ACHN (cell line): ENCODE measurements at places on chromosomes 4 and X.

- DNase-seq = no peak
These were observed 155.5 kb upstream of the MXRA5 start for GRCh38 chrX:3501833-3502535.

DNA sequence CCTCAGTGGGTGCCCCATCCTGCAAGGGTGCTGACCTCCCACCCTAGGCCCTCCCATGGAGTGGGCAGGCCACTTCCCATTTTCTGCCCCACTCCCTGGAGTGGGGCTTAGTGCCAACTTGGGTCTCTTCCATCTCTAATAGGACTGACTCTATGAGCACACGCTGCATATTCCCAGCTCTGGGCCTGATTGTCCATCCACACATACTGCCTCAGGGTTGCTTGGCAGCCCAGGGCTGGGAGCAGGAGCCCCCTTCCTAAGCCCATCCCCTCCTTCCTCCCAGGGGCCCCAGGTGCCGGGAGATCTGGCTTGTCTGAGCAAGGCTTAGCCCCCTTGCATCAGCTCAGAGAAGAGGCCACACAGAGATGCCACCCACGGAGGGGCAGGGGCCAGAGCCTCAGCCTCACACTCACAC, 55.1 kb downstream of the PJA1 start:
- DNase-seq = no peak

- no peak for DNase-seq
These were observed 702 bp upstream of the CDKN2AIP start for GRCh38 chr4:183443655-183444213.

DNA sequence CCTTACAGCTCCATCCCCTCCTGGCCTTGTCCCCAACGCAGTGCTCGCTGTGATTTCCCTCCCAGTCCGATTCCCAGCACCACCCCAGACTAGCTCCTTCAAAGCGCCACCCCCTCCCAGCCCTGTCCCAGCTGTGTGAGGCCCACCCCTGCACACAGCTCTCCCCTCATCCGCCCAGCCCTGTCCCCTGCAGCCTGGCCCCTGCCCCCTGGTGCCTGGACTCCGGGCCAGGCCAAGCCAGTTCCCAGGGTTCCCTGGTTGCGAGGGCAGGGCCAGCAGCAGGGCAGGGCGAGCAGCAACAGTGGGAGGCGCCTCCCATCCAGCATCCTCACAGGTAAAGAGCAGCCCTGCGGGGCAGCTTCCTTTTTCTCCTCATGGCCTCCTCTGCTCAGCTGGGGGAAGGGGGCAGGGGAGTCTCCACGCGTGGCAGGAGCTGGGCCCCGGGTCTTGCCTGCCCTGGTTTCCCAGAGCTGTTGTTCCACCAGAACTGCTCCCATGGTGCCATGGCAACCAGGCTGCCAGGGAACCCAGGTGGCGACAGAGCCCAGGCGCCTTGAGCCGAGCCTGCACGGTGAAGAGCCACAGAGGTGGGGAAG, 24.8 kb downstream of the IQSEC2 start:
- no peak for DNase-seq

GRCh38 chrX:118718737-118719136, 8.7 kb upstream of the IL13RA1 start:
- DNase-seq = no peak

DNA sequence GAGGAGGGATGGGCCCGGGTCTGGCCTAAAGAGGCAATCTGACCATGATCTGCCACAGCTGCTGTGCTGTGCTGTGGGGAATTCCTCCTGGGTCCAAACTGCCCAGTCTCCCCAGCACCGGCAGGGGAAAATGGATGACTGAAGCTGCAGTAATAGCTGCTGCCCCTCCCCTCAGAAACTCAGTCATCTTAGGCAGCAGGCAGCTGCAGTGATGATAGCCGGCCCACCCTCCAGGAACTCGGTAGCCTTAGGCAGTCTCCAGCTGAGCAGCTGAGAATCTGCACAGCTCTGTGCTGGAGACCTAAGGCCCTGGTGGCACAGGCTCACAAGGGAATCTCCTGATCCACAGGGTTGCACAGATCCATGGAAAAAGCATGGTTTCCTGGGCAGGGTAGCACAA, 113.4 kb upstream of the USP38 start:
- no peak for DNase-seq

GRCh38 chr4:121339307-121339706, 41.5 kb downstream of the QRFPR start:
- DNase-seq = no peak

DNA sequence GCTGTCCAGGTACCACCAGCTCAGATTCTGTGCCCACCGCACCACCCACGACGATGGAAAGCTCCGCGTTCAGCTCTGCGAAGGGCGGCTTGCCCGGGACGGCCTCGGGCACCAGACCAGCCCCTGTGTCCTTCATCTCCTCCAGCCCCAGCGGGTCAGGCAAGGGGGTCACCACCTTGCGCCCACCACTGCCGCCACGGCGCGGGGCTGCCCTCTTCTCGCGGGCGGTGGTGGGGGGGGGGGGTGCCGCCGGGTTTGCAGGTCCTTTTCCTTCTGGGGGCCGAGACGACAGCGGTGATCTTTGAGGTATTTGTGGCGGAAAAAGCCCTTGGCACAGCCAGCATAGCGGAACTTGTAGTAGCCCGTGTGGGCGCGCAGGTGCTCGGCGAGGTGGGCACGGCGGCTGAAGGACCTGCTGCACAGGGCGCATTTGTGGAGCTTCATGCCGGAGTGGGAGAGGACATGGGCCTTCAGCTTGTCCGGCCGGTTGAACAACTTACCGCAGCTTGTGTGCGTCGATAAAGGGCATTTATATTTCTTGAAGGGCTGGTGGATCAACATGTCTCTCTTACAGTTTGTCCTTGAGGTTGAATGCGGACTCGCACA, 50.9 kb downstream of the CFAP299 start:
- no peak for DNase-seq

DNA sequence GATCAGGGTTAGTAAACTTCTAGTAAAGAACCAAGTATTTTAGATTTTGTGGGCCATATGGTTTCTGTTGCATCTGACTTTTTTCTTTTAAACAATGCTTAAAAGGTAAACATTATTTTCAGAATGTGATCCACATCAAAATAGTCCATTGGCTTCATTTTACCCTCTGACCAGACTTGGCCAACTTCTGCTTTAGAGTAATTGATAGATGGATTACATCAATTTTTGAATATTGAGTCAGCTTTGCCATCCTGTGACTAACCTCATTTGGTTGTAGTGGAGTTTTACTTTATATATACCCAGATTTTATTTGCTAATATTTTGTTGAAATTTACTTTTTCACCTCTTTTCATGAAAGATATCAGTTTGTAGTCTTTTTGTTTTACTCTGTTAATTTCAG, 559.8 kb downstream of the TLL1 start:
- DNase-seq = no peak

- DNase-seq = no peak
These were observed 58.0 kb downstream of the RHOH start for GRCh38 chr4:40254608-40255392.

DNA sequence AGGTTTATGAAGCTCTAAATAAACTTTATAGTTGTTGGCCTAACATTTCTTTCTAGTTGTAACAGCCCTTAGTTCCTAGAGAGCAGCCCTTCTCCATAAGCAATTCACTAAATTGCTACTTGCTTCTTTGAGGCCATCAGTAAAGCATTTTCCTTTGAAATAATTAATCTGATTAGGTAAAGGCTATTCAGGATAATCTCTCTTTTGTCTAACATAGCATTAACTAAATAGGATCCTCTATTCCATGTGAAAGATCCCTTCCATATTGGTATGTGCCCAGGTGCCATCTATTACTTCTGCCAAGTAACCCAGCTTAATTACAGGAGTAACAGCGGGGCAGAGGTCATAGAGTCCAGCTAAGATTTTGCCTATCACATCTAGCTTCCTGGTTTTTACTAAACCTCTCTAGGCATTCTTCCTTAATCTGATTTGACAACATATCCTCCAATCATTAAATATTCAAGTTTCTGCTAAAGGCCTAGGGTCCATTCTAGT, 1408.0 kb downstream of the PCDH18 start:
- no peak for DNase-seq

- DNase-seq = no peak
These were observed 1673.8 kb upstream of the AGA start for GRCh38 chr4:179116011-179116410.

GRCh38 chr4:127622921-127623796, 9.6 kb upstream of the INTU start:
- peak; percentile 68 for DNase-seq

DNA sequence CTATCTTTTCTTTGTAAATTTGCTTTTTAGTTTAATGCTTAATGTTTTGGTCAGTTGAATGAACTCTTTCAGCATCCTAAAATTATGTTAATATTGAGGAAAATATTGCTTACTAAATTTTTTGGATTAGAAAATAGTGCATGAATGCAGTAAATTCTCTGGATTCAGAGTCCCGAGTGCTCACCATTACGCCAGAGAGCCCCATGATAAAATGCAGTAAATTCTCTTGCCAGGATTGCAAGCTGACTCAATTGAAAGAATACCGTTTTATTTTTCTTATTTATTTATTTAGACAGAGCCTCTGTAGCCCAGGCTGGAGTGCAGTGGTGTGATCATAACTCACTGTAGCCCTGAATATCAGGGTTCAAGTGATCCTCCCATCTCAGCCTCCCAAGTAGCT, 60.9 kb upstream of the ENPEP start:
- DNase-seq = no peak

DNA sequence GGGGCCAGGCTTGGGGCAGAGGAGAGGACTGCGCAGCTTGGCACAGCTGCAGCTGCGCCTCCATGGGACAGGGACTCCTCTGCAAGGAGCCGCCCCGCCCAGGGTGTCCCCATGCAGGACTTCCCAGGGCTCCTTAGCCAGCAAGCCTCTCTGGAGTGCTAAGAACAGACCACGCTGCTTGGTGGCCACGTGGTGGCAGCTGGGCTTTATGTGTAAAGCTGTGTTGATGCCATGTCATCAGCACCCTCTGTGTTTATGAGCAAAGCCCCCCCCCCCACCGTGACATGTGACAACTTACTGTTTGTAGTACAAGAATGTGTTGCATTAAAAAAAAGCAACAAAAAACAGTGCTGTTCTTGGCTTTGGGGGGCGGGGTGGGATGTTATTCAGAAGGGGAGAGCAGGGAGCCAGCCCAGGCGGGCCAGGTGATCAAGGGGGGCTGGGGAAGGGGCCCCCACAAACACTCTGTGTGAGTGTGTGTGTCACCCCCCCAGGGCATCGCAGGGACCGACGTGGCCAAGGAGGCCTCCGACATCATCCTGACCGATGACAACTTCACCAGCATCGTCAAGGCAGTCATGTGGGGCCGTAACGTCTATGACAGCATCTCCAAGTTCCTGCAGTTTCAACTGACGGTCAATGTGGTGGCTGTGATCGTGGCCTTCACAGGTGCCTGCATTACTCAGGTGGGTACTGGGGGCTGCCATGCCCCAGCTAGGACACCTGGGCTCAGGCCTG, 40.3 kb downstream of the ATP2B3 start:
- DNase-seq = no peak

DNA sequence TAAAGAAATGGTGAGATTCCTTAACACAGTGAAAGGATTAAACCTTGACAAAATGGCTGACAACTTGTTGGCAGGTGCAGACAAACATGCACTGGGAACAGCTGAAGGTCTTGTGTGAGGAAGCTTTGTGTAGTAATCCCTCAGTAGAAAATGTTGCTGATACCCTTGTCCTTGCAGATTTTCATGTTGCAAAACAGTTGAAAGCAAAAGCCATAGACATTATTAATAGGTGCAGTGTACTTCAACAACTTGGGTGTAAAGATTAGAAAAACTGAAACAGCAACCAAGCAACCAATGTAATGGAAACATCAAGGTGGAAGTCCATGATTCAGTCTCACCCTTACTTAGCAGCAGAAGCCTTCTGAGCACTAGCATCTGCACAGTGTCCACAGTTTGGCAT, 29.8 kb downstream of the UGT2B7 start:
- DNase-seq = no peak

DNA sequence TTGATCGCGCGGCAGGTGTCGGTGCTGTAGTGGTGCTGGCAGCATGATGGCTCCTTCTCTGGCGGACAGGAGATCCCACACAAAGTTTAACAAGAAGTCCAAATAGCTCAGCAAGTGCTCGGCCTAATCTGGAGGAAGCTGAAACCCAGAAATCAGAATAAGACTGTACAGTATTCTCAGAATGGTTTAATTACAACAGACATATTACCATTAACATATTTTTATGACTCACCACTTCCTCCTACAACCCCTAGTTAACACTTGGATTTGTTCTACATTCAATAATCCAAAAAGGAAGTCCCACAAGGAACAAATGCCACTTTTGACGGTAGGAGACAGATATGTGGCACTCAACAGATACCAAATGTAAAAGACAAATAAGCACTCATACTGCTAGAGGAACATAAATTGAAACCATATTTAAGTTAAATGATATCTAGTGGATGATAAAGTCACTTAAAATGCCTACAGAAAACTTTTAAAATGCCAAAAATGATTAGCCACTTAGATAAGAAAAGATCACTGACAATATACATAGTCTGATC, 91.2 kb downstream of the HUWE1 start:
- no peak for DNase-seq

DNA sequence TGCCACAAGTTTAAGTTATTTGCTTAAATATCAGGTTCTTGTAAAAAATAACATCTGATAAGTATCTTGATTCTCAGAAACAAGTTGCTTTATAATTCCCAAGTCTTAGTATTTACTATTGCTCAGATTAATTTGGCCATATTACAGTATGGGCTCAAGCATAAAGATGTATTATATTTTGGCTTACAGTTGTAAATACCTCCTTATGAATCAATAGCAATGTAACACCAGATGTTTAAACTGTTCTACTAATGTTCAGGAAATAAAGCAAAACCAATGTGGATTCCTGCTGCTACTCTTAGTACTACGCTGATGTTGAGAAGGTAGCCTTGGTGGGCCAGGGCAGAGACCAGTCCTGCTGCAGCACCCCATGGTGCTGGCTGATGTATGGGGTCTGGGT, 102.7 kb downstream of the MGST2 start:
- no peak for DNase-seq

GRCh38 chr4:98529970-98530569, 128.3 kb downstream of the TSPAN5 start:
- no peak for DNase-seq

- no peak for DNase-seq
These were observed 29.7 kb downstream of the EREG start for GRCh38 chr4:74394476-74395136.

- no peak for DNase-seq
These were observed 29.6 kb downstream of the SLC16A2 start for GRCh38 chrX:74450803-74451449.

DNA sequence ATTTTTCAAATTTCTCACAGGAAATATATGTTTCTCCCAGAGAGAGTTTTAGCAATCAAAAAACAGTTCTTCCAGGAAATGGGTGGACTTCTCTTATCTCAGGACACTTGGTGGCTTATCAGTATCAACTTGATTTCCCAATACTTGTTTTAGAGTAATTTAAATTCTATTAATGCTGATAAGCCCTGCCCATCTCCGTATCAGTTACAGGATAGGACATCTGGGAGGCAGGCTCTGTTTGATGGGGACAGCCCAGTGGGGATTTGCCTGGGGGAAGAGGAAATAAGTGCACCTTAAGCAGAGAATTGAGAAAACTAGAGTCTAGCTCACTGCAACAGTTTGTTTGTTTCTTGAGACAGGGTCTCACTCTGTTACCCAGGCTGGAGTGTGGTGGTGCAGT, 43.2 kb upstream of the PDGFRA start:
- no peak for DNase-seq
